Stimulated activated CD8-positive, alpha-beta memory T cell treated with anti-CD3 and anti-CD28 coated beads, Interleukin-7, amount 100 ng/mL, for 4 hours (primary cell): ENCODE measurements at places on chromosomes 16 and 17.

DNA sequence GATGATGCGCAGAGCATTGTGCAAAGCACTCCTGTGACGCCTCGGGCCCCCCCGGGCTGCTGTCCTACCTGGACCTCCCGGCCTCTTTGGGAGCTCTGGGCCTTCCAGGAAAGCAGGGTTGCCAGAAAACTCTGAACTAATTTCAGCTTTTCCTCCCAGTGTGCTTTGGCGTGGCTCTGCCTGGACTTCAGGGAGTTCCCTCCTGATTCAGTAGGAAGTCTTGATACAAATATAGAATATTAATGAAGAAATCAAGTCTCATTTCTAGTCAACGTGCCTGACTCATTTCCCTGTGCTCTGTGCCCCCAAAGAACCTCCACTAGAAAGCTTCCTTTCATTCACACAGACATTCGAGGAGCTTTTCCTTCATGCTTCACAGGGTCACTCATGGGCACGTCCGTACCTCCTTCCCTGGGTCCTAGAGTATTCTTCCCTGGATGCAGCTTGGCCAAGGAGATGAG is 84.0 kb upstream of the NOL11 start:
- DNase-seq: no peak

DNA sequence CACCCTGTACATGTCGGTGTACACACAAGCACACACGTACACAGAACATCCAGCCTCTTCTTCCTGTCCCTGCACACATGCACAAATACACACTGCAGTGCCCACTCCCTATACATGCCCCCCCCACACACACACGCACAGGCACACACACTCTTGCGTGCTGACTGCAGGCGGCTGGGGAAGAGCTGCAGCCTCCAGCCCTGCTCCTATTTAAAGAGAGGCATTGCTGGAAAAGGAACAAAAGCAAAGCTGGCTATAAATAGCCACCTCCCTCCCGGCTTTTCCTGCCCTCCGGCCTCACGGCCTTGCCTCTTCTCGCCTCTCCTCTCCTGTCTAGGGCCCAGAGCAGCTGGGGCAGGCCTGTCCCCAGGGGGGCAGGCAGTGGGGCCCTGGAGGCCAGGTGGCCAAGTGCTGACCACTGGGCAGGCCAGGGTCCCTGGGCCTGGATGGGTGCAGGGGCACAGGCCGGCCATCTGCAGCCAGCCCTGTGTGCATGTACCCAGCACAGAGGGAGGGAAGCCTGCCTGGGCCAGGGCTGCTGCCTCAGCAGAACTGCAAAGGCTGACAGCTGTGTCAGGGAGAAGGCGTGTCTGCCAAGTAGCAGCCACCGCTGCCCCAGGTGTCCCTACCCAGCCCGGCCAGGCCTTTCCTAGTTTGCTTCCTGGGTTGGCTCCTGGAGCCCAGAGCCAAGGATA is 25.4 kb downstream of the RTN4RL1 start:
- no peak for DNase-seq

GRCh38 chr16:82917886-82918595 is 291.3 kb downstream of the CDH13 start:
- DNase-seq: no peak

GRCh38 chr16:85369741-85370528 is 243.2 kb upstream of the GSE1 start:
- peak; percentile 8 for DNase-seq

DNA sequence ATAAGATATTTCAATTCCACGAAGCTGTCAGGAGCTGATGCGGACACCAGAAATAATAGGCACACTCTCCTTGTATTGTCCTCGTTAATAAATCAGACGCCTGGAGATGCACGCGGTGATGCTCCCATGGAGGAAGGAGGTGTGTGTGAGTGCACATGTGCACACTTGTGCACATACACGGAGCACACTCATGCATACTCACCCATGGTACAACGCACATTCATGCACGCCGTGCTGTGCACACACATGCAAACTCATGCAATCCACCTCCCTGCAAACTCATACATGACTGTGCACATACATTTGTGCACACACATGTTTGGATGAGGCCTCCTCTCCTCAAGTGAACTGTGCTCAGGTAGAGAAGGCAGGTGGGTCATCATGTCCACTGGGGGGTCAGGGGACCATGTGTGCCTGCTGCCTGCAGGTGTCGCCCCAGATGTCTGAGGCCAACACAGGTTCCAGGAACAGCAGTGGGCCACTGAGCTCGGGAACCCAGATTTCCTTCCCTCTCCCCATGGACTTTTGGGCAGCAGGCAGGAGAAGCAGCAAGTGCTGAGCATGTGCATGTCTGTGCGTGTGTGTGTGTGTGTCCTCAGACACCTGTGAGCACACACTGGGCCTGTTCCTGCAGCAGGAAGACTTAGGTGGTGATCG is 165.3 kb downstream of the SDK2 start:
- no peak for DNase-seq

- DNase-seq: no peak
Measured at GRCh38 chr17:35878361-35878760, 1.8 kb downstream of the CCL5 start.

- no peak for DNase-seq
Measured at GRCh38 chr17:42781639-42782165, 1.3 kb downstream of the WNK4 start.

DNA sequence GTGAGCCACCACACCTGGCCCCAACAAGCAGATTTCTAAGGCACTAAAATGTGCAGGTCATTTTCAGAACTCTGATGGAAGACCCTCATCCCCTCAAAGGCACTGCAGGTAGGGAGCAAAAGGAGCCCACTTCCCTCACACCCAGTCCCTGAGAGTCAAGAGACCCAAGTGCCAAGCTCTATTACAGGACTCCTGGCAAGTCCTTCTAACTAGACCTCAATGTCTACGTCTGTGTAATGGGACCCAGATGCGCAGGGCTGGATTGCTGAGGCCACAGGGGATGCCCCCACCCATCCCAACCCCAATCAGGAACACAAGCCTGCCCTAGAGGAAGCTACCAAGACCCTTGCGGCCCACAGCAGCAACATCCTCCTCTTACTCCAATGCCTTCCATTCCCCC is 2.7 kb downstream of the PLLP start:
- DNase-seq: no peak

DNA sequence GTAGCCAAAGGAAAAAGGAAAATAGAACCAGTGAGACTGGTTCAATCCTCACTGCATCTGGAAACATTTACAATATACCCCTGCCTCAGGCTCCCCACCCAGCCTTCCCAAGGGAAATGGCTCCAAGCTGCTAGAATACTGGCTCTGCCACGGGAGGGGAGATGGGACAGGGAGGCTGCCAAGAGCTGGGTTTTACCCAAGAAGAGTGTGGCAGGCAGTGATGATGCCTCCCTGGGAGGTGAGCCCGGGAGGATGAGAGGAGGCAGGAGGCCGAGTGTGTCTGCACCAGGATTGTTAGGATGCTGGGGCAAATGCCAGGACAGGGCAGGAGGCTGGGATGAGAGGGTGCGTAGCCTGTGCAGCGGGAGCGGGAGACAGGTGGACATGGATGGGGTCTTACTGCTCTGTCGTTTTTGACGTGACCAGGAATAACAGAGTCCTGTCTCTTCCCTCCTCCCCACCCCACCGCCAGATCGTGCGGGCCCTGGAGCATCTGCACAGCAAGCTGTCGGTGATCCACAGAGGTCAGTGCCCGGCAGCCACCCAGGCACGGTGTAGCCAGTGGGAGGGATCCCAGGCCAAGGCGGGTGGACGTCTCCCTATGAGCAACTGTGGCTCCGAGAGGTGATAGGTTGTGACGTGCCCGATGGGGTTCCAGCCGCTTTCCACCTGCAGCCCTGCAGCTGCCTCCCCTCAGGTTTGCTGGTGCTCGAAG is 18.4 kb downstream of the MAP2K3 start:
- no peak for DNase-seq

- DNase-seq: peak; percentile 40
Measured at GRCh38 chr17:80605326-80606066, 60.9 kb downstream of the RPTOR start.

DNA sequence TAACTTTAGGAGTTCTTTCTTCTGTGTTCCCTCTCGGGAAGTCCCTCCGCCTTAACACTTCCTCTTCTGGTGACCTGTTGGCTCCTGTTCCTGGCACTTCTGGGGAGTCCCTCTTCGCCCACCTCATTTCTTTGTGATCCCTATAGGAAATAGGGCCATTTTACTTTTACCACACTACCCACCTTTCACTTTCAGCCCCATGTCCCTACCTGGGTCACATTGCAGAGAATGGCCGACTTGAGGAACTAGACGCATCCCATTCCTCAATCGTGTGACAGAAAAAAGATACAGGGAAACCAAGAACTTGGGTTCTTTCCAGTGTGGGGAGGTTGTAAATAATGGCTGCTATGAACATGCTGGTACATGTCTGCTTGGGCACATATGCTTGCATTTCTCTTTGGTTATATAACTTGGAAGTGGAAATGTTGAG is 6.6 kb downstream of the IL21R start:
- DNase-seq: no peak

GRCh38 chr17:10756185-10756584 is 26.4 kb upstream of the TMEM220 start:
- no peak for DNase-seq

DNA sequence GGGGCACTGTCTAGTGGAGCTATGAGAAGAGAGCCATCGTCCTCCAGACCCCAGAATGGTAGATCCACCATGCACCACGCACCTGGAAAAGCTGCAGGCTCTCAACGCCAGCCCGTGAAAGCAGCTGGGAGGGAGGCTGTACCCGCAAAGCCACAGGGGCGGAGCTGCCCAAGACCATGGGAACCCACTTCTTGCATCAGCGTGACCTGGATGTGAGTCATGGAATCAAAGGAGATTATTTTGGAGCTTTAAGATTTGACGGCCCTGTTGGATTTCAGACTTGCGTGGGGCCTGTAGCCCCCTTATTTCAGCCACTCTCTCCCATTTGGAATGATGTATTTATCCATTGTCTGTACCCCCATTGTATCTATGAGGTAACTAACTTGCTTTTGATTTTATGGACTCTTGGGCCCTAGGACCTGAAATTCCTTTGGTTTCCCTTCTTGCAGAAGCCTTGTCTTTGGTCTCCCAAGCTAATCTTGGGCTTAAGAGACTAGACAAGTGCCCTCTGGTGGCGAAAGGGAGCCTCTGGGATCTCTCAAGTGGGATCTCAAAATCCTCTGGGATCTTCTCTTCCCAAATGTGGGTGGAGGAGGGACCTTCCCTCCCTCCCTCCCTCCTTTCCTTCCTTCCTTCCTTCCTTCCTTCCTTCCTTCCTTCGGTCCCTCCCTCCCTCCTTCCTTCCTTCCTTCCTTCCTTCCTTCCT is 58.2 kb upstream of the HAPSTR1 start:
- DNase-seq: no peak

GRCh38 chr16:67397036-67397801 is 3.9 kb upstream of the TPPP3 start:
- no peak for DNase-seq

DNA sequence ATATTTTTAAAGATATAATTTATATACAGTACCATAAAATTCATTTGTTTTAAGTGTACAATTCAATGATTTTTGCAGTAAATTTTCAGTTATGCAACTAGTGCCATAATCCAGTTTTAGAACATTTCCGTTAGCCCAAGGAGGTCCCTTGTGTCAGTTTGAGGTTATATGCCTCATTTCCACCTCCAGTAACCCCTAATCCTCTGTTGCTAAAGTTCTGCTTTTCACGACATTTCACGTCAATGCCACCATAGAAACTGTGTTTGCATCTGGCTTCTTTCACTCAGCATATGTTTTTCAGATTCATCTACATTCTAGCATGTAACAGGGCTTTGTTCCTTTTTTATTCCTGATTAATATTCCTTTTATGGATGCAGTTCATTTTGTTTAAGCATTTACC is 42.4 kb upstream of the NUDT7 start:
- DNase-seq: no peak

- no peak for DNase-seq
Measured at GRCh38 chr17:45579529-45580495, 89.3 kb upstream of the PLEKHM1 start.

DNA sequence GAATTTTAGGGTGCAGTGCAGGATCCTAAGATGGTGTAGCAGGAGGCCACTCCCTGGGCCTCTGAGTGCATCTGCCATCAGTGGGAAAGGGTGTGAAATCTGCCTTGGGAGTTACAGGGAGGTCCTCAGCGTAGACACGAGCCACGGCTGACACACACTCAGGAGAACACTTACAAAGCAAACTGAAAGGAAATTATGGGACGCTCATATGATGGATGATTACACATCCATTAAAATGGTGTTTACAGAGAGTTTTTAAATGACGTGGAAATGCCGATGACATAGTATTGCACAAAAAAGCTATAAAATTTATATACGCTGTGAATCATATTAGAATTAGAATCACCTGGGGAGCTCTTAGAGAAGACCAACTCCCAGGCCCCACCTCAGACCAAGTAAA is 175.2 kb downstream of the CCDC182 start:
- no peak for DNase-seq

DNA sequence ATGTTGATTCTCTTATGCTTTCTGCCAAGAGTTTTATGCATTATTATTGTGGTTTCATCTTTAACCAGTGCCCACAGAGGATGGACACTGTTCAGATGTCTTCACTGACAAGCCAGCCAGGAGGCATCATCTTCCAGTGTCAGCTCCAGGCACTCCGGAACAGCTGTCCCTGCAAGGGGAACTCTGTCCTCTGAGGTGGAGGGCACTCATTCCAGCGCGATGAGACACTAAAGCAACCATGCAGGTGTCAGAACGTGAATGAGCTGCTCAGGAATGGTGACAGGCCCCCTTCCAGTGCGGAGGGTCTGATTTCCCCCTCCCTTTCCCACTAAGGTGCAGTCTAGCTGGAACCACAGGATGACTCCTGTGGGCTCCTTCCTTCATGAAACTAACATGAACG is 117.5 kb downstream of the NOG start:
- DNase-seq: no peak

- DNase-seq: peak; percentile 32
Measured at GRCh38 chr17:3693829-3694231, 2.1 kb downstream of the P2RX5 start.

- DNase-seq: peak; percentile 6
Measured at GRCh38 chr17:67602974-67603373, 114.8 kb upstream of the NOL11 start.

GRCh38 chr17:55728833-55729232 is 6.2 kb upstream of the TMEM100 start:
- DNase-seq: no peak

DNA sequence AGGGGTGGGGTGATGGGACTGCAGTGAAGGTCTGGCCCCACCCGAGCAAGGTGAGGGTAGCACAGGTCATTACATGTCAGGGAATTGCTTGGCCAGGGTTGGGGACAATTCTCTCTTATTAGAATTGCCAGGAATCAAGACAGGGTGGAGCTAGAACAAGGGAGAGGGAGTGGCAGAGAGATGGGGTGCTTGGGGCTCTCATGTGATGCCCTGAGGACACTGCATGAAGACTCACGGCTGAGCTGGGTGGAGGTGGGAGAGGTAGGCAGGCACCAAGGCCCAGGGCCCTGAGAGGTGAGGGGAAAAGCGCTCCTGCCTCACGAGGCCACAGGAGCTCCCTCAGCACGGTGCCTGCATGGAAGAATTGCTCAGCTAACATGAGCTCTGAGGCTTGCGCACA is 3.6 kb downstream of the DPEP1 start:
- DNase-seq: no peak

GRCh38 chr16:440627-441026 is 15.2 kb downstream of the RAB11FIP3 start:
- DNase-seq: no peak

GRCh38 chr16:66886321-66886720 is 6.0 kb downstream of the PDP2 start:
- DNase-seq: no peak

- DNase-seq: no peak
Measured at GRCh38 chr16:57518922-57519321, 17.4 kb downstream of the CCDC102A start.
